Astrocyte of the hippocampus (primary cell): ENCODE measurements at places on chromosomes 12 and 14.
A peak's percentile ranks its signal among the peaks of the same experiment; 100 is the strongest.

DNA sequence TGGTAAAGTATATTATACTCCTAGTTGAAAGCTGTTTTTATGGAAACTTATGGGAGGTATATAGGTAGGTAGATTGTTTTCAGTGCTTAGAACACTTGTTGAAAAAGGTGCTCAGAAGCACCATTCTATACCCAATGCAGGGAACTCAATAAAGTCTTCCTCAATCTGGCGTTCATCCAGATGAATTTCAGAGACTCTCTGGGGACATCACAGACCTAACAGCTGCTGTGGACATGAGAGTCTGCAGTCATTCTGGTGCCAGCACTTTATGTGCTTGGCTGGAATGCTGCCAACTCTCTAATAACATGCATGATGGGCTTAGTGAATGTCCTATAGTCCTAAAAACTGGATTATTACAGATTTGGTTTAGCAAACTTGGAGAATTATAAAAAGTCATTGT is 115.9 kb downstream of the NTN4 start:
- DNase-seq: peak; percentile 40

- DNase-seq: no peak
These were observed 24.5 kb downstream of the CDKN1B start for GRCh38 chr12:12741660-12742059.

DNA sequence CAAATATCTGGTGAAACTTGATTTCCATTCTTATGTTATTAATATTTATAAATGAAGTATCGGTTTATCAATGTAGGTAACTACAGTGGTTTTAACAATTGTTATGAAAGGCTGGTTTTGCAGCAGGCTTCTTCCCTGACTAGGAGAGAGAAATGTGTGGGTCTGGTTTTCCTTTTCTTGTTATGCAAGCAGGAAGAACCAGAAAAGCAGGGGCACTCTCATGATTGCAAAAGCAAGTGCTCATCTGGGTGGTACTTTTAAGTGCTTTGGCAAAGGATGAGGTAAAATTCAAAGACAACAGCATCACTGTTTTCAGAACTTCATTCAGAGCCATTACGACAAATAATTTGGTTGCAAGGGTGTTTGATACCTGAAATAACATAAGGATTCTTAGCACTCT is 105.6 kb downstream of the PTPRO start:
- DNase-seq: no peak

- DNase-seq: no peak
These were observed 13.6 kb downstream of the USP15 start for GRCh38 chr12:62273724-62274380.

DNA sequence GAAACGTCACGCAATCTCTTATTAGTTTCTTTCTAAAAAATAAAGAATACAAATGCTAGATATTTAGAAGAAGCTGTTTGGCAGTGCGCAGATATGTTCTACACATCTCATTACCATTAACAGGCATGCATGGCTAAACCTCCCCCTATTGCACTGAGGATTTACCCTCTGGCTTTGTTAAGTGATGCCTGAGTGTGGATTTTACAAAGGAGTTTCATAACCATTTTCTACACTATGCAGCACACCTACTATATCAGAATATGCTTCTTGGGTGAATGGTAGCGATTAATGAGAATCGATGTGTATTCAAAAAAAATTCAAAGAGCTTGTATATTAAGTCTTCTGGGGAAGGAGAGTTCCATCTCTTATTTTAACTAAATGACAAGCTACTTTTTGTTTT is 1.1 kb upstream of the RMST start:
- DNase-seq: no peak

DNA sequence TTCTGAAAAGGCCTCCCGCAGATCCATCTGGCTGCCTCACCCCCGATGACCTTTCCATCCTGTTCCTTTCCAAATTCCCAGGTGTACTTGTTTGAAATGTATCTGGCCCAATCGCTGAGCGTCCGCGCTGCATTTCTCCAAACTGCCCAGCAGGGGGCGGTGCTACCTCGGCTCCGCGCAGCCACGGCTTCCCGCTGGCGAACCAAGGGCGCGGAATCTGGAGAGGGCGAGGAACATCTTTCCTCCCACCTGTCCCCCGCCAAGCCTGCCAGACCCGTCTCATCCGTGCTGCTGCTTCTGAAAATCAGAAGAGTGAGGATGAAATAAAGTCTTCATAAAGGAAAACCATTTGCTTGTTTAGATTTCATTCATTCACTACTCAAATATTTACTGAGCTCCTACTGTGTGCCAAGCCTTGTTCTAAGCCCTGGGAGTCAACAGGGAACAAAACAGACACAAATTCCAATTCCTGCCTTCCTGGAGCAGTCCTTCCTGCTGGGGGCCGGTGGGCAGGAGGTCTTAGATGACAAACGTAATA is 16.8 kb upstream of the MYL2 start:
- peak; percentile 77 for DNase-seq

DNA sequence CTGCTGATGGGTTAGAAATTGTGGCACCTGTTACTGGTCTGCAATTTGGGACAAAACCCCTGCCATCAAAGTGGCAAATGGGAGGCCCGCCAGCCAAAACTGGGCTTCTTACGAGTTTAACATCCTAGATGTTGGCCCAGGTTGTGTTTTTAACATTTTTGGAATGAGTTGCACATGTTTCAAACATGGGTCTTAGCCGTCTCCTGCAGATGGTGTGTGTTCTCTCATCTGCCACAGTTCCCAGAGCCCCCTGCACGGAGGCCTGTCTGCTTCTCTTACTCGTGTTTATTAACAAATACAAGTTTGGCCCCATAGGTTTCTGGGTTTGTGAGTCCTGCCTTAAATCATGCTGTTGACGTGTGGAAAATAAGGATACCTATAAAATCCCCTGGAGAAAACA is 46.5 kb downstream of the CACNA2D4 start:
- DNase-seq: no peak

DNA sequence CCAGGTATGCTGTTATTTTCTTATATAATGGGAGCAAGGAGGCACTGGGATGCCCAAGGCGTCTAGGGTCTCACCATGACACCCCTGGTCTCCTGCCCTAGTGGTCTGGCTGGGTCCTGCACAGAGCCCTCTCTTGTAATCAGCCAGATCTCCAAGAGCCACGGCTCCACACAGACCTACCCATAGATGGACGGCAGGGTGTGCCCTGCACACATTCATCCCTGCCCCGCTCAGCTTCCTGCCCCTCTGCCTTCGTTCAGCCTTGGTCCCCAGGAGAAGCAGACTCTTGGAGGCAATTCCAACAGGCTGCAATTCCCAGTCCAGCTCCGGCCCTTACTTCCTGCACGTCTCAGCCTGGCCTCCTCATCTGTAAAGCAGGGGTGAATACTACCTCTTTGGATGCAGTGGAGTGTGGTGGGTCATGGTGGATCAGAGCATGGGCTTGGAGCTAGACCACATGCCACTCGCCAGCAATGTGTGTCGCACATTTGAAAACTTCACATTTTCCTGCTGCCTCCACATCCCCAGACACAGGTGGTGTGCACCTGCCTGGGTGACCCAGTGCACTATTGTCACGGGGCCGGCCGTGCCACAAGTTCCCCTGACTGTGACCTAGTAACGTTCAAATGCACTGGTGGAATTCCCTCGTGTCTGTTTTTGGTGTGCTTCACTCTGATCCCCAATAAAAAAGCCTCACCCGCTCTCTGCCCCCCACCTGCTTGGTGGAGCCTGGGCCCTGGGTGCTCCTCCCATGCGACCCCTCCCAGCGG is 171.1 kb upstream of the PRMT8 start:
- DNase-seq: no peak

- DNase-seq: no peak
These were observed 104.9 kb downstream of the GPR135 start for GRCh38 chr14:59360233-59360632.

DNA sequence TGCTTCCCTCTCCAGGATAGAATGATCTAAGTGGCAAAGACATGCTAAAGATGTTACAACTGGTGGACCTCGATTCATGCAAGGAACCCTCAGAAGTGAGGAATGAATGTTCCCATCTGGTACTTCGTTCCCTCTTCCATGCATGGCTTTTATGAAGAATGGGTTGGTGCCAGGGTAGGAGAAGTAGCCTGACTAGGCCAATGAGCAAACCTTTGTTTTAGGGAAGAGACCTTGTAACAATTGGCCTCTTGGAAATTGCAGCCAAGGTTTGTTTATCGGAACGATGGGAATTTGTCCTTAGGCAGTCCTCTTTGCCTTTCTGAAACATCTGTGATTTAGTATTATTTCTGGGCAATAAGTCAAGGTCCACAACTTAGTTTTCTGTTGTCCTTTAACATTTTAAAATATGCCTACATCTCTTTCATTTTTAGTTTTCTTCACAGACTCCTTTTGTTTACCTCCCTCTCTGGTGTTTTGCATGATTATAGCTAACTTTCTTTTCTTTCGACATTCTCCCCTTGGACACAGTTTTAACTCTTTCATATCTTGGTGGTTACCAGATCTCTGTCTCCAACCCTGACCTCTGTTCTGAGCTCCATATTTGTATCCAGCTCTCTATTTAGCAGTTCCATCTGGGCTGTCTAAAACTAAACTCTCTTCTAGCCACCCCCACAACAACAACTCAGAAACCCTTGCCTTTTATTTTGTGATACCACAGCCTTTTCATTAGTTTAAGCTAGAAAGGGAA is 70.0 kb downstream of the DIP2B start:
- DNase-seq: peak; percentile 8

- DNase-seq: peak; percentile 69
These were observed at the start of gene DIO3 for GRCh38 chr14:101561145-101561896. DIO3 (plus strand) TSS chr14:101561495.

GRCh38 chr12:14567351-14568162 is at the start of gene PLBD1:
PLBD1 (minus strand) TSS chr12:14567883; CDS start chr12:14567696, 187 bp downstream.
- DNase-seq: peak; percentile 74

DNA sequence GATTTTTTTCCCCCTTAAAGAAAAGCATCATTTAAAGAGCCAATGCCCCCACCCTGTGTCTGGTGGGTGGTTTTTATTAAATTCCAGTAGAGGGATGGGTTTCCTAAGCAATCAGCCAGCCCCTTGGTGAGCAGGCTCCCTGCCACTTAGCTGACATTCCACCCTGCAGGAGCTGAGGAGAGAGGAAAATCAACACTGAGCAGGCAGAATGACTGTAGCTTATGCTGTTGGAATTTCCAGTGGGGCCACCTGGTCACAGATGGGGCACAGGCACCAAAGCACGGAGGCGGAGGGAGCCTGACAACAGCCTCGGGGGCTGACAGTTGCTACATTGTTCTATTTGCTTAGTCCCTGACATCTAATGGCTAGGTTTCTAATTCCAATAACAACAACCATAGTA is 127.7 kb downstream of the TMEM30B start:
- DNase-seq: peak; percentile 87

- peak; percentile 50 for DNase-seq
These were observed 21.6 kb downstream of the ATF1 start for GRCh38 chr12:50785406-50786001.

- peak; percentile 78 for DNase-seq
These were observed 55.8 kb upstream of the VRK1 start for GRCh38 chr14:96741151-96741977.

GRCh38 chr14:22981876-22982476 is 375 bp downstream of the AJUBA start:
- peak; percentile 63 for DNase-seq

- DNase-seq: no peak
These were observed 99.5 kb downstream of the SLC16A7 start for GRCh38 chr12:59695379-59695778.

GRCh38 chr12:115828168-115828567 is 449.3 kb downstream of the MED13L start:
- DNase-seq: no peak

- DNase-seq: no peak
These were observed 3.6 kb upstream of the BATF start for GRCh38 chr14:75518625-75519024.

DNA sequence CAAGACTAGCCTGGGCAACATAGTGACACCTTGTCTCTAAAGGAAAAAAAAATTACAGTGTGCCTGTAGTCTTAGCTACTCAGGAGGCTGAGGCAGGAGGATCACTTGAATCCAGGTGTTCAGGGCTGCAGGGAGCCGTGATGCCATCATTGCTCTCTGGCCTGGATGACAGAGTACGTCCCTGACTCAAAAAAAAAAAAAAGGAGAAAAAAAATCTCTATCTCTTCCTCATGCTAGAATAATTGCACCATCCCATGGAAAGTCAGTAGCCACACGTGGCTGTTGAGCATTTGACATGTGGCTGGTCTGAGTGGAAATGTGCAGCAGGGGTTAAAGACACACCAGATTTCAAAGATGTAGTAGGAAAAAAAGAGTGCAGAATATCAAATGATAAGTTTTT is 3.8 kb downstream of the RILPL1 start:
- DNase-seq: no peak

DNA sequence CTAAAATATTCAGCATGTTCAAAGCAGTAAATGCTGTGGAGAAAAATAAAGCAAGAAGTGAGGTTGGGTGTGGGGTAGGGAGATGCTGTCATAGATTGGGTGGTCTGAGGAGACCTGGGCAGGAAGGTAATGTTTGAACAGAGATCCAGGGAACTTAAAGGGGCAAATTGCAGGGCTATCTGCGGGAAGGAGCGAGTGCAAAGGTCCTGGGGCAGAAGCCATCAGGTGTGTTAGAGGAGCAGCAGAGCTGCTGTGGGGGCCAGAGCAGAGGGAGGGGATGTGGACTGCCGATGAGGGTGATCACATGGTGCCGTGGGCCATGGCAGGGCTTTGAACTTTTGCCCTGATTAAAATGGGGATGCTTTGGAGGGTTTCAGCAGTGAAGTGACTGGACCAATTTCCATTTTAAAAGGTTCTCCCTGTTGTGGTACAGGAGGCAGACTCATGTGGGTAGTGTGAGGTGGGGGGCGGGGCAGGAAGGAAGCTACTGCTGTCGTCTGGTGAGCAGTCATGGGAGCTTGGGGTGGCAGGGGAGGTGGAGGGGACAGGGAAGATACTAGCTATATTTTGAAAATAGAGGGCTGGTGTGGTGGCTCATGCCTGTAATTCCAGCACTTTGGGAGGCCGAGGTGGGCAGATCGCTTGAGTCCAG is 145.0 kb downstream of the AACS start:
- DNase-seq: no peak

DNA sequence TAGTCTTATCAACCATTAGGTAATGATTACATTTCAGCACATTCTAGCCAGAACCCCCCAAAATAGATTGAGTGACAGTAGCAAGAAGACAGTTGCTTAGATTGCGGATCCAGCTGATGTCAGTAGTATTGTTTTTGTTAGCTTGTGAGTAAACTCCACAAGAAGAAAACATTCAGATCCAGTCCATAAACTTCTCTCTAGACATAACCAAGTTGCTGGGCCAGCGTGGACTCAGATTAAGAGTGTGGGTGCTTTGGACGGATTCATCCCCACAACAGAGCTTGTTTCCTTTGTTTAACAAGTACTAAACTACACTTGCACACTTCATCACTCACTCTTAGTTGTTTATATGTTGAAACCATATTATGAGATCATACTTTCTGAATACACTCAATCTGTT is 293.4 kb downstream of the NPAS3 start:
- DNase-seq: no peak

DNA sequence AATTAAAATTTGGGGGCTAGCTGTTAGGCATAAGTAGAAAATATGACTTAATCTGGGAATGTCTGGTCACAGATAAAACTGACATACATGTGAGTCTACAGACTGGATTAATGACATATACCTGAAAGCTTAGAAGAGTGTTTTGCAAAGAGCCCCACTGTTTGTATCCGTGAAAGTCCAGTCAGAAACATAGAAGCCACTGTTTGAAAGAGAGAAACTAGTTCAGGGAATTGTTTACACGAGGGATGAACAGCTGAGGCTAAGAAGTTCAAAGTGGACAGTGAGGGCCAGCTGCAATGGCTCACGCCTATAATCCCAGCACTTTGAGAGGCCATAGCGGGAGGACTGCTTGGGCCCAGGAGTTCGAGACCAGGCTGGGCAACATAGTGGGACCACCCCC is 36.2 kb upstream of the SGPP1 start:
- DNase-seq: no peak

- no peak for DNase-seq
These were observed 339.6 kb upstream of the TBX3 start for GRCh38 chr12:115023279-115024265.

- no peak for DNase-seq
These were observed 848.6 kb upstream of the LRFN5 start for GRCh38 chr14:40758076-40758475.
